NCI-H774 (cell line): ENCODE measurements at places on chromosomes 1 and 21.

DNA sequence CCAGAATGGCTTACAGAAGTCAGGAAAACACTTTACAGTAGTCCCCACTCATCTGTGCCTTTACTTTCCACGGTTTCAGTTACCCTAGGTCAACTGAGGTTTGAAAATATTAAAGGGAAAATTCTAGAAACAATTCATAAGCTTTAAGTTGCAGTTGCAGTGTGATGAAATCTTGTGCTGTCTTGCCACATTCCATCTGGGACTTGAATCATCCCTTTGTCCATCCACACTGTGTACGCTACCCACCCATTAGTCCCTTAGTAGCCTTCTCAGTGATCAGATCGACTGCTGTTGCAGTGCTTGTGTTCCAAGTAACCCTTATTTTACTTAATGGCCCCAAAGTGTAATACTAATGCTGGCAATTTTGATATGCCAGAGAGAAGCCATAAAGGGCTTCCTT lies 30.5 kb downstream of the ZCCHC17 start:
- DNase-seq: no peak

GRCh38 chr1:23528250-23528978 lies 2.6 kb downstream of the E2F2 start:
- DNase-seq: peak; percentile 21

DNA sequence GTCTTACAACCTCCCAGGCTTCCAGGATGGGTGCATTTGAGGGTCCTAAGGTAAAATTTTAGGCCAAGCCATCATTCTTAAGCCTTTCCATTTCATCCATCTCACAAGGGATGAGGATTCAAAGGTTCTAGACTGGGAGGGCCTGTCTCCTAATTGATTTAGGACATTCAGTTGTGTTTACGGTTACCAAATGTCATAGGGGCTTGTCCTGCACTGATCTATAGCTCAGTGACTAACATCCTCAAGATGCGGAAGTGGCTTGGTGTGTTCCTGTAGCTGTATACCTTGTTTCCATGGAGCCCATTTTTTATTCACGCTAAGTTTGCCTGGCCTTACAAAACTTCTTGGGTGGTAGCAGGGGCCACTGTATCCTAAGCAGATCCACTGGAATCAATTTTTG lies 52.8 kb downstream of the DUSP10 start:
- no peak for DNase-seq

GRCh38 chr1:44860891-44861425 lies 17.9 kb upstream of the PTCH2 start:
- DNase-seq: no peak

DNA sequence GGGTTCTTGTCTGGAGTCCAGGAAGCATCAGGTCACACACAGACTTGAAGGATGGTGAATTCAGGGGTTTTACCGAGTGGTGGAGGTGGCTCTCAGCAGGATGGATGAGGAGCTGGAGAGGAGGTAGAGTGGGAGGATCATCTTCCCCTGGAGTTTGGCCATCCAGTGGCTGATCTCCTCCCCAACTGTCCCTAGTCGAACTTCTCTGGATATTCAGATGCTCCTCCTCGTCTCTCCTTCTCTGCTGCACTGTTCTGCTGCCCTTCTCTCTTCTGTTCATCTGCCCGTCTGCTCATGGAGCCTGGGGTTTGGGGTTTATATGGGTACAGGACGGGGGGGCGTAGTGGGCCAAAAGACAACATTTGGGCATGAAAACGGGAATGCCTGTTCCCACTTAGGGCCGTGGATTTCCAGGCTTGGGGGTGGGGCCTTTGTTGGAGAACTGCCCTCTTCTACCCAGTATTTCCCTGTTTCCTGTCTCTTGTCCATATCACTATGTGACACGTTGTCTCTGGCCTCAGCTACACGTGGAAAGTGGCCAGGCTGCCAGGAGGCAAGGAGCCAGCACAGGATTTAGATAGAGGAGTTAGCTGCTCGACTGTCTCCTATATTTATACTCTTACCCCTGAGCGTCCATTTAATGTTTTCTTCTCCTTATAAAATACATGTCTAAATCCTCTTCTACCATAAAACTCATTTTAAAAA lies 76.7 kb downstream of the SIPA1L2 start:
- no peak for DNase-seq

GRCh38 chr1:19794583-19794982 lies 5.1 kb downstream of the TMCO4 start:
- no peak for DNase-seq

- no peak for DNase-seq
Measured at GRCh38 chr1:211493133-211493871, 1.3 kb upstream of the RD3 start.

DNA sequence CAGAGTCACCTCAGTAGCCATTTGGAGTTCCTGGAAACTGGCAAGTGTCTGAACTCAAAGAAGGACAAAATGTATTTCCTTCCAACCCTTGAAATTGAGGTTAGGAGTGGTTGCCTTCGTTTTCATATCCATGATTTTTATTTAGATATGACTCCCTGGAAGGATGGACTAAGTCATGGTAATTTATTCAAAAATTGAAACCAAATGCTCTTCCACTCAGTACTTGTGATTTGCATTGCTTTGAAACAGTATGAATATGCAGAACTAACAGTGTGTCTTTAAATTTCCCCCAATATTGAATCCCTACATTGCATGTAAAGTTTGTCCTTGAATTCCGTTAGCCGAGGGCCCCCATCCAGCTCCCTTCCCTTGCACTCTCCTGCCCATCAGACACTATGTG lies 112.1 kb upstream of the DNAH14 start:
- DNase-seq: no peak

DNA sequence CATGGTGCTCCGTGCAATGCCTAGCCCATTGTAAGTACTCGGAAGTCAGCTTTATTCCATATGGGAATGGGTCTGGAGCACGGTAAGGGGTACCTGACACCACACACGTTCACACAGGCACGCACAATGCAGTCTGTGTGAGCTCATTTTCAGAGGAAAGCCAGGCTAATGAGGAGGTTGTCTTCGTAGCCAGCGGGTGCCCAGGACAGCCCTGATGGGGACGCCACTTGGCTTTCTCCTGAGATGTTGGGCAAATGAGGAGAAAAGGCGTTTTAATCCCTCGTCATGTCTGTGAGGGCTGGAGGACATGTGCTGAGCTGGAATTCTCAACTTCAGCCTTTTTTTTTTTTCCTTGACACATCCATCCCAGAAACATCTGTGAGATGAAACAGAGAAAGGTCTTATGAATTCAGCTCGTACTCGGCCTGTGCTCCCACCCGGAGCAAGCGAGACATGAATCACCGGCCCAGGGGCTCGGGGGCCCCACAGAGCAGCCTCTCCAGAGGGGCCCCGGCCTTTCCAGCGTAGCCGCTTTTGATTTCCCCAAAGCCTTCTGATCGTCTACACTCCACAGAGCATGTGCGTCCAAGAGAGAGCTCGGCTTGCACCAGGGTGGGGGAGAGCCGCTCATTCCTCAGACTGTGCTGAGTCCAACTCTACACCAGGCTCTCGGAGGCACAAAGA lies 125.1 kb downstream of the EPHB2 start:
- no peak for DNase-seq

GRCh38 chr1:18849261-18849711 lies 10.2 kb downstream of the TAS1R2 start:
- no peak for DNase-seq
